A549 treated with CpdA at 1 μM for 4 hours (cell line): ENCODE measurements at places on chromosomes 5 and 9. TPM values are rescaled to one million over a fixed set of nuclear protein-coding genes. Genes with fewer than 3 reads are reported as not detected.

The C9orf153 gene
- 0.27 to 0.37 TPM (median 0.27 TPM) in 3 of 5 replicates, not detected in the others for total RNA-seq

The TLE4 gene
- 12.5 to 14.9 TPM (median 13.4 TPM) in 5 replicates for total RNA-seq

The PHF19 gene
- total RNA-seq = 87.0 to 139 TPM (median 128 TPM) in 5 replicates

The IFNA13 gene
- total RNA-seq = not detected in 5 replicates

The AK3 gene
- 46.5 to 56.5 TPM (median 53.0 TPM) in 5 replicates for total RNA-seq

The FAM169A gene
- total RNA-seq = 4.4 to 7.4 TPM (median 6.2 TPM) in 5 replicates

The TUSC1 gene
- total RNA-seq = 4.8 to 9.0 TPM (median 7.1 TPM) in 5 replicates

The PROB1 gene
- 0.27 to 0.33 TPM (median 0.31 TPM) in 5 replicates for total RNA-seq

The SLC12A7 gene
- 21.5 to 29.4 TPM (median 26.9 TPM) in 5 replicates for total RNA-seq

The ACOT12 gene
- 0.08 TPM in 1 of 5 replicates, not detected in the others for total RNA-seq

The FOXD1 gene
- total RNA-seq = 13.1 to 19.3 TPM (median 17.6 TPM) in 5 replicates

The CDC20B gene
- 0.07 to 0.16 TPM (median 0.12 TPM) in 5 replicates for total RNA-seq

The CCNG1 gene
- 52.0 to 71.5 TPM (median 56.9 TPM) in 5 replicates for total RNA-seq

The RGMB gene
- total RNA-seq = 6.6 to 8.7 TPM (median 8.1 TPM) in 5 replicates

The PCDHGB5 gene
- 1.9 to 2.8 TPM (median 2.4 TPM) in 5 replicates for total RNA-seq

The TESK1 gene
- 20.0 to 25.9 TPM (median 24.6 TPM) in 5 replicates for total RNA-seq
